ENCODE measurements at places on chromosomes 6 and 20.

- DNase-seq = no peak
Measured at GRCh38 chr6:35427851-35428321, 24.3 kb upstream of the FANCE start.

DNA sequence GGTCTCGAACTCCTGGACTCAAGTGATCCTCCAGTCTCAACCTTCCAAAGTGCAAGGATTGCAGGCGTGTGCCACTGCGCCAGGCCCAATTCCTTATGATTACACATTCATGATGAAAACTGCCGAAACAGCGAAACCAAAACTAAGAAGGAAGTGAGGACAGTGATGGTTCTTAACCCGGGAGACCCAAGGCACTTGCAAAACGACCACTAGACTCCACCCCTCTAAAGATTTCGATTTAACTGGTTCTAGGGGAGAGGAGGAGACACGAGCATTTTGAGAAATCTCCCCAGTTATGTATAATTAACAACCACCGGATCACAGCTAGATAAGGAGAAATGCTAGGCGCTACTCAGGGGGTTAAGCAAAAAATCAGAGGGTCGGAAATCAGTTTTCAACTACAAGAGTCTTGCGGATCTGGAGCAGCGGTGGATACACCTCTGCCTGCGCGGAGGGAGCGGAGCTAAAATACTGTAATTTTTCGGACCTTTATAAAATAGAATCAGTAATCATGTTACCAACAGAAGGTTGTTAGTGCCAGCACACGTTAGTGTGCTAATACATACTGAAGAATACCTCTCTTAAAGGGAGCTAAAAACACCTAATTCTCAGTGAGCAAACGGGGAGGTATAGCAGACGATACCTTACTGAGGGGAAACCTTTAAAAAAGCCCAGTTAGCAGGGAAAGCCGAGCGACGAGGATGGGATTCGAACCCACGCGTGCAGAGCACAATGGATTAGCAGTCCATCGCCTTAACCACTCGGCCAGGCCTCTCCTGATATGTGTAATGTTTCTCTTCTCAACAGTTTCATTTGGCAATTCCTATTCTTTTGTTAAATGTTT, 60.0 kb upstream of the BTN3A2 start:
- DNase-seq = peak; percentile 83

GRCh38 chr20:21564127-21564773, 50.4 kb upstream of the NKX2-2 start:
- no peak for DNase-seq

DNA sequence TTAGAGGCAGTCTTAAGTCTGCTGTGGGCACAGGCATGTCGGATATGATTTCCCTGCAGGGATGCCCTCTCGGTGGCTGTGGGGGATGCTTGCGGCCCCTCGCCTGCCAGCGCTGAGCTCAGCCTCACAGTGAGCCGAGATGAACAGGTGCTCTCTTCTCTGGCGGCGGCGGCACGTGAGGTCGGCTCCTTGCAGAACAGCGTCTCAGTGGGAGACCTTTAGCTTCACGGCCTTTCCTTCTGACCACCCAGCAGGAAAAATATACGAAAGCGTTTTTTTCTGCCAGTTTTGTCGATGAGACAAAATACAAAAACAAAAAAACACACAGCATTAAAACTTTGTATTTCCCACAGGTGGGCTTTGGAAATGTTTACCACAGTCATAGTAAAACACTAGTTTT, 23.6 kb downstream of the FOXA2 start:
- DNase-seq = no peak

DNA sequence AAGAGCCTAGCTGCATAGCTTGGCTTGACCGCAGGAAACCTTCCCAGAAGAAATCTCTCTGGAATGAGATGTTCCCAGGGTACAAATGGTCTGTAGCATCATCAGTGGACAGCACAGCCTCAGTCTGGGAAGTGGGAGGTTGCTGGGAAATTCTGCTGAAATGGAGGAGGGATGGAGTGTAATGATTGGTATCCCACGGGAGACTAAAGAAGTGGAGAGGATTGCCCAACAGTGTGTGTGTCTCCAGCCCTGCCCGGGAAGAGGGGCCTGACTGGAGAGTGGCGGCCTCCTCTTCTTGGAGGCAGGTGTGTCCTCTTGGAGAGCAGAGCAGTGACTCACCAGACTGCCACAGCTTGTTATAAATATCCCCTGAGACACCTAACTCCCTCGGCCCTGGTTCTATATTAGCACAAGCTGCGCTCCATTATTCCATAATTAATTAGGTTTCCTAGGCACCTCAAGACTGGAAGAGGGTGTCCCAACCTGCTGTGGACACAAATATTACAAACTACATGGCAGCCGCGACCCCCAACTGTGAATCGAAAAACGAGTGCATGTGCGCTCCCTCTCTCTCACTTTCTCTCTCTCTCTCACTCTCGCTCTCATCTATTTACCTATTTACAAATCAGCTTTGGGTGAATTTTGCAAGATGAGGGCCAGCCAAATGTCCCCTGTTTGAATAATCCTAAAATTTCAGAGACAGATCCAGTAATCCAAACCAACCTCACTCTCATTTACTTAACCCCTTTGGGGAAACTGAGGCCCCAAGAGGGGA, 68.8 kb downstream of the FGD2 start:
- no peak for DNase-seq

All from CD4-positive, alpha-beta T cell treated with Interleukin-10 for 1 hour (primary cell).